Cardiac muscle cell (in vitro differentiated cells and primary cell): ENCODE measurements at places on chromosomes 4 and X. TPM values are rescaled to one million over a fixed set of nuclear protein-coding genes. Genes with fewer than 3 reads are reported as not detected.

Gene HAND2
- 175 and 199 TPM in 2 replicates for polyA plus RNA-seq

DNA sequence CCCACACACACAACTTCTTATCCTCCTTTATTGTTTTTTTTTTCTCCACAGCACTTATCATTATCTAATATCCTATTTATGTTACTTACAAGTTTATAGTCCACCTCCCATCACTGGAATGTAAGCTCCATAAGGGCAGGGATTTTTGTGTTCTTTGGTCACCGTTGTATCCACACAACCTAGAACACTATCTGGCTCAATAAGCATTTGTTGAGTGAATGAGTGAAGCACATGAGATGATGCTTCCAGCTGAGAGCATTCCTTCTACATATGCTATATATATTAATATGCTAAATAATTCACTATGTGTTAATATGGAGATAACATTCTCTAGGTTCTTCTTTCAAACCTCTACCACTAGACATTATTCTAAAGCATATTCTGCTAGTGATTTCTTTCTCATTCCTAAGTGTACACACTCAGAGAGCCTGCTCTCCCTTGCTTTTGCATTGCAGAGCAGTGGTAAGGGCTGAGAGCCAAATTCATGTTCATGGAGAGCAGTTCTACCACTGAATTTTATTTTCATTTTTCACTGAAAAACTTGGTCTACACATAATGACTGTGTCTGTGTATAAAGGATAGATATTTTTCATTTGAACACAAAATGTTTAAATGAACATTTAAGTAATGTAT lies 20.3 kb upstream of the LUZP4 start:
- no peak for DNase-seq

- DNase-seq: peak; percentile 32
These were observed 213.9 kb downstream of the SPOCK3 start for GRCh38 chr4:167020410-167020809.

DNA sequence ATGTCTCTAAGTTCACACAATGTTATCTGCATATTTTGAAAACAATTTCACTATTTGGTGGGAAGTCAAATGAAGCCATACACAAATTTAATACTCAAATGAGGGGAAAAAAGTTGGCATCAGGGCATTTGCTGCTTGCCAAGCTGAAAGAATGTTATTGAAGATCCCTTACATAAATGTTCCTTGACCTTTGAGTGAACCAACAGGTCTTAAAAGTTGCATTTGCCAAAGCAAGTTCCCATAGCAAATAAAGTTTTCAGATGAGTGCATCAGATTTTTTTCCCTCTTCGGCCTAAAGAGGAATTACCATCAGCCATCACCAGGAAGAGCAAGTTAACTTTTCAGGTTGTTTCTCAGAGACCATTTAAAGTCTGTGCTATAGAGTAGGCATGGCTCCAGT lies 115.9 kb downstream of the COX18 start:
- no peak for DNase-seq

DNA sequence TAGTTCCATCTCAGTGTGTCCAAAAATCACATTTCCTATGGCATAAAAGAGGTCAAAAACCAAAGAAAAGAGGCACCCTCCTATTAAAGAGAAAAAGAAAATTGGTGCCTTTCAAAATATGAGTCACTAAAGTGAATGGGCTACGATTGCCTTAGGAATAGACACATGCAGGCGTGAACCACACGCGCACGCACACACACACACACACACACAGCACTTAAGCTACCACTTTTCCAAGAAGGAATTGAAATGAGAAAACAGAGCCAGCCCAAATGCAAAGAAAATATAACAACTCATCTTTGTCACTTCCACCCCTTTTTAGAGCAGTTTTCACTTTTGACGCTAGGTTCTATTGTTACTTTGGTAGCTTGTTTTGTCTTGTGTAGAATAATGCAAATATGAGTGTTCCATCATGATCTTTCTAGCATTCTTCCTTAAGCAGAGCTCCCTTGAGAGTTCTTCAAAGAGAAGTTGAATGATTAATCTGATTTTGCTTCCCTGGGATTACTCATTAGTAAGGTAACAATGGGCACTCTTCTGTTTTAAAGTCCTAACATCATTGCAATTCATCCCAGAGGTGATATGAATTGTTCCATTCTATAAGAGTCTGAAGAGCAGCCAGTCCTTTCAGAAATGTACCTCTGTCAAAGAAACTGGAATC lies 239.2 kb upstream of the GNPDA2 start:
- DNase-seq: no peak

GRCh38 chrX:69387567-69388487 lies 116.3 kb upstream of the NALF2 start:
- DNase-seq: peak; percentile 72

DNA sequence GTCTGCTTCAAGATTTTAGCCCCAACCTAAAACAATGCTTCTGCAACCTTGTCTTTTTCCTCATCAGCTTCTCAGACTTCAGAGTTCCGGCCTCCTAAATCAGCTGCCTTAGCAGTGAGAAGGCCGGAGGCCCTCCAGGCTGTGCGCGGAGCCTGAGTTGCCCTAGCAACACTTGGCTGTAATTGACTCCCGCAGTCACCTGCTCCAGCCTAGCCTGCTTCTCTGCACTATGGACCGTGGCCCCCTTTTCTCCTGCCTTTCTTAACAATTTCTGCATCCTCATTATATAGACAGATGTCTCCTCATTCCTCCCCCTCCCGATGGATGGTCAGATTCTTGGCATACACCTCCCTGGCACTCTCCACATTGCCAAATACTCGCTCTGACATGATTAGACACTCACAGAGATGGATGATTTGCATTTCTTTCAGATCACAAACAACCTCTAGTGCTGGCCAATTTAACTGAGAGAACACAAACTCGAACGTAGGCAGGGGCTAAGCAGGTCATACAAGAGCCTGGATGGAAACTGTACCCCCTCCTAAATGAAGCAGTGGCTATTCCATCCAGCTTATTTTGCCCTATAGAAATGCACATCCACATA lies 9.5 kb upstream of the HUWE1 start:
- no peak for DNase-seq

GRCh38 chrX:10965174-10965798 lies 145.8 kb upstream of the HCCS start:
- no peak for DNase-seq

- DNase-seq: no peak
These were observed 3.1 kb upstream of the ZFX start for GRCh38 chrX:24146283-24146949.

DNA sequence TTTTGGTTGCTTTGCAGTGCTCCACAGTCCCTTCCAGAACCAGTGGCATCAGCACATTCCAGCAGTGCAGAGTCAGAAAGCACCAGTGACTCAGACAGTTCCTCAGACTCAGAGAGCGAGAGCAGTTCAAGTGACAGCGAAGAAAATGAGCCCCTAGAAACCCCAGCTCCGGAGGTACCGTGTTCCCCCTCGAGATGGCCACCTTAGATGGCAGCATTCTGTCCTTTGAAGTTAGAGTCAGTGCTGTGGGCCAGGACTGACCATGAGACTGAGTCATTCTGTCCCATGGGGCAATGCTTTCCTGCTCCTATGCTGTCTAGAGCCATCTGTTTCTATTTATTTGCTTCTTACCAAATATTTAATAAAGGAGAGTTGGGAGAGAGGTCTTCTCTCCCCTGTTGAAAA lies 112.3 kb downstream of the KLHL8 start:
- DNase-seq: no peak
